NCI-H524 (cell line): ENCODE measurements at places on chromosomes 7 and 10.

- DNase-seq, result no peak
Measured at GRCh38 chr10:111109501-111110242, 32.8 kb downstream of the ADRA2A start.

GRCh38 chr7:3537210-3537875 is 236.3 kb downstream of the SDK1 start:
- no peak for DNase-seq

GRCh38 chr10:120949609-120950031 is 98.5 kb downstream of the WDR11 start:
- DNase-seq, result no peak

DNA sequence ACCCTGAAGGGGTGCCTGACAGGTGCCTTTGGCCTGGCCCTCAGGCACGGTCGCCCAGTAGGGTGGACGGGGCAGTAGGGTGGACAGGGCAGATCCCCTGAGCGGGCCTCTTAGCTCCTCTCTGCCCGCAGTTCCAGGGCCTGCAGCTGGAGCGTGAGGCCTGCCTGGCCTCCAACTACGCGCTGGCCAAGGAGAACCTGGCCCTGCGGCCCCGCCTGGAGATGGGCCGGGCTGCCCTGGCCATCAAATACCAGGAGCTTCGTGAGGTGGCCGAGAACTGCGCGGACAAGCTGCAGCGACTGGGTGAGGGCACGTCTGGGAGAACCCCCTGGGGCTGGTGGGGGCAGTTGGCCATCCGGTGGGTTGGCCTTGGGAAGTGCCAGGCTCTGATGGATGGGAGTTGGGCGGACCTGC is 1.7 kb downstream of the VPS37D start:
- DNase-seq, result no peak

DNA sequence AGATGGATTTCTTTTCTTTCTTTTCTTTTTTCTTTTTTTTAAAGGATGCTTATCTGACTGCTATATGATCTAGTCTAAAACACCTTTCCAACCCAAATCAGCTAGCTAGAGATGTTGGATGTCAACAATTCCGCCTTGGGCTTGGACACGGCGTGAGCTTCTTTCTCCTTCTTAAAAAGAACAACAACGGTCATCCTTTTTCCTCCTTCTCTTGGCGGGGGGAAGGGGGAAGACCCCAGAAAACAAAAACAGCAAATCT is 1.0 kb downstream of the BEND7 start:
- DNase-seq, result no peak

GRCh38 chr7:31465285-31465684 is 48.6 kb upstream of the ITPRID1 start:
- no peak for DNase-seq

DNA sequence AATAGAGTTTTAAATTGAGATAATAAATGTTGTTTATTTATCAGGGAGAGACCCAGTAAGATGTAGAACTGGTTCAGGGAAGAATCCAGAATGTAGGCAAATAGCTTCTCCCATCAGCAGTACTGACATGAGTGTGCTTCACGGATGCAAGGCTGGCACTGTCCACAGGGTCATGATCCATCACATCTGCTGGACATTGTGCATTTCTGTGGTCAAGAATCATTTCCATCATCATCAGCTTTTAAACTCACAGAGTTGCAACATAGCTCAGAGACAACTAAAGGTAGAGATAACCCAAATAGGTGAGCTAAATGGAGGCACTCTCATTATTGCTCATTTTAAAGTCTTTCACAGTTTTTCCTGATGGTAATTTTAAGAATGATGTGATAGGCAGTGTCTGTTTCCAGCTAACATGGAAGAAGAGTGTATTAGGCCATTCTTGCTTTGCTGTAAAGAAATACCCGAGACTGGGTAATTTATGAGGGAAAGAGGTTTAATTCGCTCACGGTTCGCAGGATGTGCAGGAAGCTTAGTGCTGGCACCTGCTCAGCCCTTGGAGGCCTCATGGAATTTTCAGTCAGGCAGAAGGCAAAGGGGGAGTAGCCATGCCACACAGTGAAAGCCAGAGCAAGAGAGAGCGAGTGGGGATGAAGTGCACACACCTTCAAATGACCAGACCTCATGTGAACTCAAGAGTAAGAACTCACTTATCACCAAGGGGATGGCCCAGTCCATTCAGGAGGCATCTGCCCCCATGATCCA is 80.8 kb downstream of the INPP5A start:
- no peak for DNase-seq

- DNase-seq, result no peak
Measured at GRCh38 chr7:13104128-13104527, 416.7 kb downstream of the ARL4A start.

GRCh38 chr10:71679425-71679824 is 40.2 kb downstream of the C10orf105 start:
- DNase-seq, result no peak

DNA sequence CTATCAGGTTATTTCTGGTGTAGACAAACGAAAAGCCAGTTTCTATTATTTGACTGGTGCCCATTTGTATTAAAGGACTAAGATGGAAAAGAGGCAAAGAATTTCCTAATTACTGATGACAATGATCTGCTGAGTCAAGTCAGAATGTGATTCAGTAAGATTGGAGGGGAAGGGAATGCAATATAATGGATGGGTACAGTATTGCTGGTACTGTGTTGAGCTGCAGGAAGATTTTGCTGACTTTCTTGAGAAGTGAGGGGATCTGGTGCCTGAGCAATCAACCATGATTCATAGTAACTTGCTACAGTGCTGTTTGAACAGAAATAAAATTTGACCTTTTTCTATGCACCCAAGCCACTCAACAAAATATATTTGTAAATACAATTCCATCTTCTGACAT is 139.1 kb upstream of the RHEB start:
- DNase-seq, result no peak

GRCh38 chr10:65571011-65571570 is 1354.7 kb upstream of the LRRTM3 start:
- peak; percentile 28 for DNase-seq

DNA sequence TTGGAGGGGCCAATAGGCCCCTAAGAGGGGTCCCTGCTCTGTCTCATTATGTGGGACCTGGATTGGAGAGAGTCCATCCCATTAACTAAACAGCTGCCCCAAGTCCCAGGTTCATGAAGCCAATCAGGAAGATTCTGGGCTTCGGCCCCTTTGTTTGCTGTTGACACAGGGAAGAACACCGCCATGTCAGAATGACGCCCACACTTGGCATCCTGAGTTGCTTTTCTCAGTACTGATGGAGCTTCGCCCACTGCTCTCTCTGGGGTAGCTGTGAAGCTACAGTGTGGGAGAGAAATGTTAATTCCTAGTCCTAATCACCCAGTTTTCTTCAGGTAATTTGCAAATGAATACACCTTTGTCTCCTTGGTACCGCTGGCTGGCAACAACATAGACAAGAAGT is 264.7 kb downstream of the GLRX3 start:
- no peak for DNase-seq

DNA sequence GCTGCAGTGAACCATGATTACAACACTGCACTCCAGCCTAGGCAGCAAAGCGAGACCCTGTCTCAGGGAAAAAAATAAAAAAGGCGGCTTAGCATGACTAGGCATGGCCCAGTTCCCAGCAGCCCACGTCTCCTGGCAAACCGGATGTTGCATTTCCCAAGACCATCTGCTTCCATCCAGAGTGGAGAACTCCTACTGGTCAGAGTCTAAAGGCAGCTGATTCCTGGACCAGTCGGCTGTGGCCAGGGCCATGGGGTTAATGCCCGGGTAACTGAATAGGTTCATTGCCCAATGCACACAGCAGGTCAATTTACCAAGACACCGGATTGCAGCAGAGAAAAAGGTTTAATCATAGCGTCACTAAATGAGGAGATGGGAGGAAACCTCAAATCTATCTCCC is 133.1 kb downstream of the MYL10 start:
- DNase-seq, result no peak

DNA sequence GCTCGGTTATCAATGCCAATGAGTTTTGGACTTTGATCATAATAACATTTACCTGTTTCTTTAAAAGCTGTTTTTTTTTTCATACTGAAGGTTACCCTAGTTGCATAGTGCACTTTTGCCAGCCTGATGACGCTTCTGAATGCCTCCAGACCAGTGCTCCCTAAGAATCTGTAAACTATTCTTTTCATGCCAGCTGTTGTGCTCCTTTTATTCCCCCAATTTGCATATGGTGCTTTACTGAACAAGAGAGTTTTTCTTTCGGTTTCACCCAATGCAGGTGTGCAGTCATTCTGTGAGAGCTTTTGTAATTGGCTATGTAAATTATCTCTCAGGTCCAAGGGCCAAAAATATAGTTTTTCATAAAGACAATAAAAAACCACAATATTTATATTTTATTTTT is 48.1 kb upstream of the GLCCI1 start:
- DNase-seq, result no peak

DNA sequence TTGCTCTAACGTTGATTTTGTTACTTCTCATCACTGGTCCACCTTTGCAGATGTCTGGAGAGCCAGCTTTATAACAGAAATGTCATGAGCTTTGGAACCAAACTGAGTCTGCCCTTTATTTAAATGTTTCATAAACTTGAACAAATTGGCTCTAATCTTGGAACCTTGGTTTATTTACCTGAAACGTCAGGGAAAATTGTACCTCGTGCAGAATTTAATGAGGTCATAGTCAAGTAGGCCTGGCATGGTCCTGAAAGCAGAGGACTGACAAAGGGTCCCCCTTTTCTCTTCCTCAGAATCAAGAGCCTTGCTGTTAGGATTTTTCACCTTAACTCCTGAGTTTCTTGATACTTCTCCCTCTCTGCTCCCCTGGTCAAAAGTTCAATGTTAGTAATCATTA is 828.0 kb downstream of the GRID1 start:
- DNase-seq, result no peak

- DNase-seq, result no peak
Measured at GRCh38 chr7:98500764-98501163, 99.9 kb upstream of the BAIAP2L1 start.

DNA sequence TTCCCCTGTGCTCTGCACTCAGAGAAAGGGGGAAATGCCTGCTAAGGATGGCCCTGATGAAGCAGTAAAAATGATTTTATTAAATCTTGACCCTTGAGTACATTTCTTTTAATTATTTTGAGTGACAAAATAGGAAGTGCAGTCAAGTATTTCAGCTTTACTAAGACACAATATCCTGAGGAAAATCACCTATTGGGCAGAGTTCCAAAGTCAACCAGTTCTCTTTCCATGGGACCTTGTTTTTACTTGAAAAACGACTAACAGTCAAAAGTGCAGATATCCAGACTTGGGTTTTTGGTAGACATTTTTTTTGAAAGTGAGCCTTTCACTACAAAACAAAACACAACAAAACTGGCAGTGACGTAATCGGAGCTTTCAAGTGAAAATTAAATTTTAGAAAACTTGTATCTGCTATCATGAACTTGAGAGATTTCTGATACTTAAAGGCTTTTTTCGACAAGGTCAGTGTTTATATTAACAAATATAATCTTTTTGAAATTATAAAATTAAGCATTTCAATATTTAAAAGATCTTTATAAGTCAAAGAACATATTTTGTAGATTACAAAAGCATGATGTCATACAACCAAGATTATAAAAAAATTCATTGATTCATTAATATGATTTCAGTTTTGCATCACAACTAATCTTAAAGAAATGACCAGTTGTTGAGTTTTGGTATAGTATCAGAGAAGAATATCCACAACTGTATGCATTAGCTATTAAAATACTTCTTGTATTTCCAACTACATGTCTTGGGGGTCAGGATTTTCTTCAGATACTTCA is 513.8 kb upstream of the AKR1E2 start:
- DNase-seq, result no peak

DNA sequence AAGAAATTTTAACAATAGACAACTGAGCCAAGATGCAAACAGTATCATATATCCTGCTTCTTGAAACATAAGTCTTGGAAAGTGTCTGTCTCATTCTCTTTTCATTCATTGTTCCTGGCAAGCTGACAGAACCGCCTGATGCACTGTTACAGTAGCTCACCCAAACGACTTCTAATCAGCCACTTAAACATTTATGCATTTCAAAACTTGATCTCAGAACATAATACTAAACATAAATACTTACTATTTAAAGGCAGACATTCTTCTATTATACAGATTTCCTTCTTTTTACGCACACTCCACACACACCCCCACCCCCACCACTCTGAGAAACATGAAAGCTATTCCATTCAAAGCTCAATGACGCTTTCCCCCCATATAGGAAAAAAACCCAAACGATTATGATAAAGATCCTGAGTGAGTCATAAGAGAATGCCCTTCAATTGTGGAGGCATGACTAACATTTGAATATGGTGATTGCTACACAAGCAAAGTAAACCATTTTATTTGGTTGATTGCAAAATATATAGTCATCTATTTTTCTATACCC is 30.5 kb downstream of the SHTN1 start:
- no peak for DNase-seq

DNA sequence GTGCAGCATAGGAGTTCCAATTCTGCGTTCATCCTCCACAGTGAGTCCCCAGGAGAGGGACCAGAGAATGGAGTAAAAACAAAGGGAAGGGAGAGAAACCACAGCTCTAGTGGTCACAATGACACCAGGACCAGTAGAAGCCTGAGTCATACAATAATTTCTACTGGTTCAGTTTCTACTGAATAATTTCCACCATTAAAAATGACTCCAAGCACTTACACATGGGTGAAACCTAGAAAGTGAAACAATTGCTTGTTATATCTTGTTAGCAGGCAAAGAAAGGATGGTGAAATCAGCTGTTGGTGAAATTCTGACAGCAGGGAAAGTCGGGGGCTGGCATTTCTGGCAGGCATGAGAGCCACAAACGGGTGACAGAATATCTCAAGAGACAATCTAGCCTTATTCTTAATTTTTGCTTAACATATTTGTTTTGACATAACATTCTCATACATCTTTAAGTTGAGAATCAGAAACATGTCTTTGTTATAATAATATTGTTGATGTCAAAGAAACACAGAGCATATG is 1065.8 kb upstream of the C7orf33 start:
- DNase-seq, result no peak

DNA sequence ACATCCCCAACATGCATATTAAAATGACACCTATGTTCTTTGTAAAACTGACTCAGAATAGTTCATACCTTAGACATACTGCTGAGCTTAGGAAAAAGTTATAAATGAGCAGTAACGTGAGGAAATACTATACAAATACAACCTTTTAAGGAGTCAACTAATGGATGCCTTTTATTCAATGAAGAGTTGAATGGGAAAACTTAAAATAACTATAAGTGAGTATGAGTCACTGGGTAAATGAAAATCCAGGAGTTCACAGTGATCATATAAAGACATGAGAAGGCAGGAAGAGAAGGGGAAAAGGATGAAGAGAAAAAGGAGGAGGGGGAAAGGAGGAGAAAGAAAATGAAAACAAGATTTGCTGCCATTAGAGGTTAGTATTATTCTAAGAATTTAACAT is 157.8 kb upstream of the PCDH15 start:
- no peak for DNase-seq

- no peak for DNase-seq
Measured at GRCh38 chr7:93150200-93150835, 2.1 kb upstream of the SAMD9L start.

GRCh38 chr10:118629211-118629610 is 33.8 kb upstream of the PRLHR start:
- no peak for DNase-seq
